ENCODE measurements at places on chromosomes 1 and 21. TPM values are rescaled to one million over a fixed set of nuclear protein-coding genes. Genes with fewer than 3 reads are reported as not detected.

- no peak for DNase-seq
Measured at GRCh38 chr1:4115191-4115900, 215.3 kb upstream of the C1orf174 start.

GRCh38 chr1:210117198-210117597, 115.4 kb upstream of the SERTAD4 start:
- no peak for DNase-seq

- no peak for DNase-seq
Measured at GRCh38 chr1:107122225-107122624, 18.6 kb upstream of the NTNG1 start.

DNA sequence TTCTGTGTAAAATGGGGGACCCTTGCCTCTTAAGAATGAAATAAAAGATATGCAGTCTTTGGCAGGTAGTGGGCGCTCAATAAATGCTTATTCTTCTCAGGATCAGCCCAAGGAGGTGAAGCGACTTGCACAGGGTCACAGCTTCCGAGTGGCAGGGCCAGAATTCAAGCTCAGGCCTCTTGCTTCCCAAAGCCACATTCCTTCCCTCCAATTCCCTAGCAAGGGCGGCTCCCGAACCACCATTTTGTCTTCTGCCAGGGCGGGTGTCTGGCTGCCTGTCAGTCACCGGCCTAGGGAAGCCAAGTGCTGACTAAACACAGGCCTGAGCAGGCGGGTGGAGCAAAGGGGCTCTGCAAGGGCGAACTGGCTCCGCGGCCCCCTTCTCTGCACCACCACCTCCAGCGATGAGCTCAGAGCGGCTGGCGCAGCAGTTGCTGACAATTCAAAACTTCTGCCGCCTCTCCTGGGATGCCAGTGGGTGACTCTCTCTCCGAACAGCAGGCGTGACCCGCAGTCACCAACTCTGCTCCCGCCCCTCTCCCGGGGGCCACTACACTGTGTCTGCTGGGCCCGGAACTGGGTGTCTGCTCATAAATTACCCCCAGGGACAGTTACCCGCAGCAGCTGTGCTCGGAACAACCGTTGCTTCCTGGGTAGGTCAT, 10.8 kb downstream of the GPR3 start:
- DNase-seq = peak; percentile 30

DNA sequence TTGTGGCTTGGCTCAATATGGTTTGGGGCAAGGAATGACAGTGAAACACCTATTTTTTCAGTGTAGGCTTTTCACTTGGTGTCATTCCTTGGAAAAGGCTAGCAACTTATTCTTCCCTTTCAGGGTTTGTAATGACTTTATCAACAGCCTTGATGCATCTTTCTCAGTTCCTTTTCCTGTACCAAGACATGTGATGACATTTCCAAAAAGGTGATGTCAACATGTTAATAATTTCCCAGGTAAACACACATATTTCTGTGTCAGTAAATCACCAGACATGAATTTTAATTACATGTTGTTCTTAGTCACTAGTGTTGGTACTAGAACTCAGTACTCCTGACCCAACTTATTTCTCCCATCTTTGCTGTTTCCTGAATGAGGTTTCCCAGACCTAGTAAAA, 37.8 kb upstream of the RRP15 start:
- no peak for DNase-seq

GRCh38 chr1:20604678-20605077, 15.8 kb downstream of the CDA start:
- no peak for DNase-seq

Gene CDC20
- 134 TPM for total RNA-seq

Gene FAM110D
- 6.8 TPM for total RNA-seq
